Suppressor macrophage (primary cell): ENCODE measurements at places on chromosomes 11 and 22.

DNA sequence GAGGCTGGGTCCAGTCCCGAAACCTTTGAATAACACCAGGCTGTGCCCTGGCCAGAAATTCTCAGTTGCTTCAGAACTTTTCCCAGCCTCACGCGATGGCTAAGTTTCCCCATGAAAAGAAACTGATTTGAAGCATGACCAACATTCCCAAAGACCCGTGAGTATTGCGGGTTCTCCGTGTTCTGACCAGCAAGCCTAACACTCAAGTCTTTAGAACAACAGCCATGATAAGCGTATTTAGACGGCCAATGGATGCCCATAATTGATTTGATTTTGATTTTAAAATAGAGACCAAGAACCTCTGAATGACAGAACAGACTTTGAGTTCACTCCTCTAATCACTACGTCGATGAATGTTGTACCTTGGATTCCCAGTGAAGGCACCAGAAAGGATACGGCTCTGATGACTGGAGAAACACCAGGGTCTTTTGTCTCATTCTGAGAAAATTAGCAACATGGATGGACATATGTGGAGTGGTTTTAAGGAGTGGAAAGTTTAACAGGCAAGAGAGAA is 43.9 kb downstream of the ZNF280B start:
- DNase-seq: no peak

- DNase-seq: no peak
These were observed 9.2 kb upstream of the ALX4 start for GRCh38 chr11:44319170-44319551.

- DNase-seq: peak; percentile 31
These were observed 667 bp downstream of the ACCS start for GRCh38 chr11:44066732-44067141.

DNA sequence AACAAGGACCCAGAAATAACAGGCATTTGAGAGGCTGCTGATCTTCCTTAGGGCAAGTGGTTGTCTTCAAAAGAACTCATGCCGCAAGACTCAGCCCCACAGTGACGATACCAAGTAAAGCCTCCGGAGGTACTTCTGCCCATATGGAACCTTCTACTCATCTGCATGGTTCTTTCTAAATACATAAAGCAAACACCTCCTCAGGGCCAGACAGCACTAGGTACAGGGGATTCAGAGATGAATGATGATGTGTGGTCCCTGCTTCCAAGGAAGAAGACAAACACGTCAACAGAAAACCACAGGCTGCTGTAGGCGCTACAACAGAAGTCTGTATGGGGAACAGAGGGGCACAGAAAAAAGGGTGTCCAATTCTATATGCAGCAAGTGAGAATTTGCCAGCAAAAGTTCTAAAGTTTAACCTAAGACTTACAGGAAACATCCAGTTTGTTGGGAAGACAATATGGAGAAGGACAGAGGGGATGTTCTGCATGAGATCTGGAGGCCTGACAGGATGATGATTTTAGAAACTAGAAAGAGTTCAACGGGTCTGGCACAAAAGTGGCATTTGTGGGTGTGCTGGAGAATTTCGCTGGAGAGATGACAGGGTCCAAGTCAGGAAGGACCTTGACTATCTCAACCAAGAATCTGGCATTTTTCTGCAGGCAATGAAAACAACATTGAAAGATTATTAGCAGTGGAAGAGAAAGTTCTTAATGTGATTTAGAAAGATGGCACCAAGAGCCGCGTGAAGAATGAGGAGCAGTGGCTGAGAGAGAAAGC is 23.7 kb downstream of the JAML start:
- no peak for DNase-seq

- DNase-seq: no peak
These were observed 95.6 kb upstream of the ARHGAP20 start for GRCh38 chr11:110807801-110808200.

GRCh38 chr22:43510281-43511070 is 98.7 kb downstream of the MPPED1 start:
- no peak for DNase-seq

GRCh38 chr11:325796-326591 is 5.3 kb upstream of the IFITM3 start:
- no peak for DNase-seq

DNA sequence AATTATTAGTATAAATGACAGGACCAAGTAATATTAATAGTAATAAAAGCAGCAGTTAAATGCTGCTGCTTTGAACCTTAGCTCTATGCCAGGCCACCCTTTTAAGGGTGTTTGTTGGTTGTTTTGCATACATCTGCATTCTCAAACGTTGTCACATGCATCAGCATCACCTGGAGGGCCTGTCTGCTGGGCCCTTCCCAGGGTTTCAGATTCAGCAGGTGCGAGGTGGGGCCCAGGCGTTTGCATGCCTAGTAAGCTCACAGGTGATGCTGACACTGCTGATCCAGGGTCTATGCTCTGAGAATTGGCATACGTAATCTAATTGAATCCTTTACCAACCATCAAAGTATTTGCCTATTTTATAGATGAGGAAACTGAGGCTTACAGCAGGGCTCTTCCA is 246.5 kb downstream of the CADM1 start:
- no peak for DNase-seq

- no peak for DNase-seq
These were observed 53.7 kb upstream of the E2F8 start for GRCh38 chr11:19294444-19294843.

GRCh38 chr22:44522526-44523170 is 24.6 kb upstream of the RTL6 start:
- DNase-seq: no peak

DNA sequence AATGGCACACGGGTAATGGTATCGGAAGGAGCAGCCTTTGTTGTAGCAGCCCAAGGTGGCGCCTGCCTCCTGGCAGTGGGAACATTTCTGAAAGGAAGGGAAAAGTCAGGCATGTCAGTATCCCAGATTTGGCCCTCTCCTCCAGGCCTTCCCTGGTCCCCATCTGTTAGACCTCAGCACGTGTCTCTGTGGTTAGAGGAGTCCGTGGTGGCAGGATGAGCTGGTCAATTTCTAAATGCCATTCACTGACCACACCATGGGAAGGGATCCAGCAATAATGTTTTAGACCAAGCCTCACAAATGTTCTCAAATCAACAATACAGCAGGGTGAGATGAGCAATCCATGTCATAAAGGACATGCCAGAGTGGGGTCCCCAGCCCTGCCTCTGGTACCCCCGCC is 49.0 kb upstream of the CYP2D6 start:
- DNase-seq: no peak
